SK-MEL-5 (cell line): ENCODE measurements at places on chromosomes 3 and 15. TPM values are rescaled to one million over a fixed set of nuclear protein-coding genes. Genes with fewer than 3 reads are reported as not detected.
A peak's percentile ranks its signal among the peaks of the same experiment; 100 is the strongest.

DNA sequence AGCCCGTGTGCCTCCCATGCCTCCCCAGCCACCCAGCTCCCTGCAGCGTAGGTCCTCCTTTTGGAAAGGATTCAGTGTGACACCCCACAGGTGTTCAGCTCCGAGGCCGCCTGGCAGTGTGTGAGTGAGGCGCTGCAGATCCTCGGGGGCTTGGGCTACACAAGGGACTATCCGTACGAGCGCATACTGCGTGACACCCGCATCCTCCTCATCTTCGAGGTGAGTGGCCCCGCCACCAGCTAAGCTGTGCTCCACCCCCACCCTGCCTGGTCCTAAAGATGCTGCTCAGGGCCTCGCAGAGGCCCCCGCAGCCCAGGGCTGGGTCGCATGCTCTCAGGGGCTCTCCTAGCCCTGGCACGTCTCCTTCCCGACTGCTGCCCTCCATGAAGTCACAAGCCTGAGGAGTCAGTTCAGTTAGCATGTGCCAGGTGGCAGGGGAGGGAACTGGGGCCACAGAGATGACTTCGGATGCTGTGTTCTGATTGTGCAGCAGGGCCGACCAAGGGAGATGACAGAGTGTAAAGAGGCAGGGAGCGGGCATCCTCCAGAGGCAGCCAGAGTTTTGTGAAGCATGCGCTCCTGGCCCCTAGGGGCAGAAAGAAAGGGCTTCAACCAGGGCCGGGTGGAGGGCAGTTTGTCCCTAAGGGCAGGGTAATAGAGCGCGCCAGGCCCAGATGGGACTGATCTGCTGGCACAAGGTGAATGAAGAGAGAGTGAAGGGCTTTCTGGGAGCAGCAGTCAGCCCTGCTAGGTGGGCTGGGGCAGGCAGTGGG lies 26.8 kb downstream of the ACAD9 start:
- no peak for DNase-seq

- no peak for DNase-seq
Observed at GRCh38 chr3:49606427-49606826, 52.1 kb downstream of the BSN start.

The EXOG gene
- total RNA-seq: 4.8 and 6.1 TPM in 2 replicates

DNA sequence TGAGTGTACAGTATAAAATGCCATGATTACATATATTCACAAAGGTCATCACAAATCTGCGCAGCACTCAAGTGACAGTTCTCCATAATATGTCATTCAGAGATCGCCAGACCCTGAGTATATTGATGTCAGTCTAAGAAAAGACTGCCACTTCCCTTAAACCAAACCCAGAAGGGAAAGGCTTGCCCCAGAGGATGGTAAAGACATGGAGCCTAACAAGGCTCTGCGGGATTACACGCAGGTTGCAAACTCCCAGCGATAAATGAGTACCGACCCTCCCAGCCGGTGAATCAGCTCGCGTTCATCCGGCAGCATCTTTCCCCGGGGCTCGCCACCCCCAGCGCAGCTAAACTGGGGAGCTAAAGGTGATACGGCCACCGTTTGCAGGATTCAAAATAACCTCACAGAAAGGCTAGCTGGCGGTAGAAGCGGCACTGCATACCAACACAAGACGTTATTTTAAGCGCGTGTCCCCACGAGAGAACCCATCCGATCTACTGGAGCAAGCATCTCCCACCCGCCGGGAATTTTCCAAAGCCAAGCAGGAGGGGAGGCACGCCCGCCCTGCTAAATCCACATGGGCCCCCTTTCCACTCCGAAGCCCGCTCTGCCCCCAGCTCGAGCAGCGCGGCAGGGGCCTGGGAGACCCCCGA lies 643 bp downstream of the MYO5A start:
- peak; percentile 41 for DNase-seq

DNA sequence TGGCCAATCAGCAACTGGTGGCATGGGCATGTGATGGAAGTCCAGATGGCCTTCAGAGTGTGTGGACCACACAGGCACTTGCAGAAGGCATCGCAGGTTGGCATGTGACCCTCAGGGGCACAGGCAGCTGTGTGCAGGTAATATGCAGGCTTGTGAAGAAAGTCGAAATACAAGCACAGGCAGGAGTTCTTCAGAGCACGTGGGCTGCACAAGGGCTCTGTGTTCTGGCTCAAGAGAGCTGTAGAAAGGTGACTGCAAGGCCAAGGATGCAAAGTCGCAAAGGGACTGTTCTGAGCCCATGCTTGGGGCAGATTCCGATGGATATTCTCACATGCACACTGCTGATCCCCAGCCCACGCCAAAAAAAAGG lies 8.3 kb downstream of the LRRC2 start:
- DNase-seq: no peak

The FEZF2 gene
- not detected in 2 replicates for total RNA-seq

The ABHD6 gene
- 38.2 and 43.5 TPM in 2 replicates for total RNA-seq

GRCh38 chr15:29003840-29004233 lies 118.1 kb downstream of the APBA2 start:
- DNase-seq: no peak

The UBA7 gene
- total RNA-seq: 1.8 and 4.1 TPM in 2 replicates

The ANKRD34C gene
- not detected in 2 replicates for total RNA-seq

- DNase-seq: no peak
Observed at GRCh38 chr15:74610302-74610951, 5.2 kb upstream of the CLK3 start.

DNA sequence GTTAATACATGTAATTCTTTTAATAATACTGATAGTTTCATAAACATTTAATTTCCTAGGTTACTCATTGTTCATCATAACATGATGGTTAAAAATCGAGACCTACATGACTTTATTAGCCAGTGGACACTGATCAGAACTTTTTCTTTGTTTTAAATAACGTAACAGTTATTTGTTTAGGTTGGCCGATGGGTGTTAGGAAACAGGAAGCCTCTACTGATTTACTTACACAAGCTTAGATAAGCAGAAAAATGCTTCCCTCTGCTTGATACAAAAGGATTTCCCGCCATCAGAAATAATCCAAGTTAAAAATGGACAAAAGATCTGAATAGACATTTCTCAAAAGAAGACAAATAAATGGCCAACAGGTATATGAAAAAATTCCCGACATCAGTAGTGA lies 16.6 kb upstream of the APH1B start:
- no peak for DNase-seq

- no peak for DNase-seq
Observed at GRCh38 chr15:89664441-89665350, 9.4 kb upstream of the KIF7 start.

DNA sequence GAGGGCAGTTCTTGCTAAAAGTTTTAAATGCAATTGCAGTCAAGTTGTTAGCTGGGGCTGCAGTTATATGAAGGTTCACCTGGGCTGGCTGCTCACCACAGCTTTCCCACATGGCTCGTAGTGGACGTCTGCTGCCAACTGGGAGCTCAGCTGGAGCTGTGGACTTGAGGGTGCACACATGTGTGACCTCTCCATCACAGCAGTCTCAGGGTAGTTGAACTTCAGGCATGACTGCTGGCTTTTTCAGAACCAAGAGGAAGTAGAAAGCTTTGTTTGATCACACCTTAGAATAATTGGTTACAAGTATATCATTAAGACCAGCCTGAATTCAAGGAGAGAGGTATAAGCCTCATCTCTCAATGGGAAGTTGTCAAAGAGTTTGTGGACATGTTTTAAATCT lies 74.1 kb downstream of the CHL1 start:
- DNase-seq: no peak

The MOBP gene
- total RNA-seq: not detected in 2 replicates

The MINAR1 gene
- 2.4 and 2.5 TPM in 2 replicates for total RNA-seq

DNA sequence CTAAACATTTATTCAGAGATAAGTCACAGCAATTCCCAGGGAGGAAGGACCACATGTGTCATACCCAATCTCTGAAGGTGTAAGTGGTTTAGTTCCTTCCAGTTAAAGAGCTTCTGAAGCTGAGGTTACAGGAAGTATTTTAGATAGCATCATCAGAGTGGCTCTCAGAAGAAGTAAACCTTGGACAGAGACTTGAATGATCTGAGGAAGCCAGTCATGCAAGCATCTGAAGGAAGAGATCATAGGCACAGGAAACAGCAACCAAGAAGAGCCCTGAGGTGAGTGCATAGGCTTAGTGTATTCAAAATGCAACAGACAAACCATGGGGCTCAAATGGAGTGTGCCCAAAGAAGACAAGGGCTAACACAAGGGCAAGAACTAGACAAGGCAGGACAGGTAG lies 210.3 kb downstream of the ULK4 start:
- DNase-seq: no peak

- no peak for DNase-seq
Observed at GRCh38 chr15:38217788-38218609, 34.6 kb upstream of the SPRED1 start.

The DHX30 gene
- 96.6 and 100 TPM in 2 replicates for total RNA-seq

DNA sequence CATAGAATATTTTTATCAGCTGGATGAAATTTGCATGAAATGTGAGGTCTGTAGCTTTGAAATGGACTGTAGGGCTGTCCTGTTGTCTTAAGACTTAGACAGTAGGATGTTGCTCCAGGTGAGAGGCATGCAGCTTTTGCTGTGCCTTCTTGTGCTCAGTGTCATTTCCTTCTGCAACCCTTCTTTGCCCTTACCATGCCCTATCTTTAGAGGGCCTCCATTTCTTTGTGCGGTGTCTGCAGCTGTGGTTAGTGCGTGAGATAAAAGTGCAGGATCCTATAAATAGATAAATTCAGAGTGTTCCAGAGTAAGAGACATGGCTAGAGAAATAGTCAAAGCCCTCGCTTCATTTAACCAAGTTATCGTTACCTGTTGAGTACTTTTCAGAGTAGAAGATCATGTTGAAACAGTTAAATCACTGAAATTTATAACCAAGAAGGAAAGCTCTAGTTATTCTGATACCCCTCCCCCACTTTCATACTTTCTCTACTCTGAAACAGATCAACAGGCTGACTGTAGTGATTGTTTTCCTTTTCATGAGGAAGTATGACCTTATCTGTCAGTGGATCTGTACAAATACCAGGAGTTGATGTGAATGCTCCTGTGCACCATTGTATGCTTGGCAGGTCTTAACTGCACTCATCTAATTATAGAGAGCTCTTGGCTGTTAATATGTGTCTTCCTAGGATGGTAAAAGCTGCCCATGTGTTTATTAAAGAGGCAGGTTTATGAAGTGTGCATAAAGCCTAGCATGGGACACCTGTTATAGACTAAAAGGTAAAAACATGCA lies 18.2 kb downstream of the EIF3J start:
- no peak for DNase-seq

The PPM1M gene
- total RNA-seq: 2.9 and 3.2 TPM in 2 replicates

DNA sequence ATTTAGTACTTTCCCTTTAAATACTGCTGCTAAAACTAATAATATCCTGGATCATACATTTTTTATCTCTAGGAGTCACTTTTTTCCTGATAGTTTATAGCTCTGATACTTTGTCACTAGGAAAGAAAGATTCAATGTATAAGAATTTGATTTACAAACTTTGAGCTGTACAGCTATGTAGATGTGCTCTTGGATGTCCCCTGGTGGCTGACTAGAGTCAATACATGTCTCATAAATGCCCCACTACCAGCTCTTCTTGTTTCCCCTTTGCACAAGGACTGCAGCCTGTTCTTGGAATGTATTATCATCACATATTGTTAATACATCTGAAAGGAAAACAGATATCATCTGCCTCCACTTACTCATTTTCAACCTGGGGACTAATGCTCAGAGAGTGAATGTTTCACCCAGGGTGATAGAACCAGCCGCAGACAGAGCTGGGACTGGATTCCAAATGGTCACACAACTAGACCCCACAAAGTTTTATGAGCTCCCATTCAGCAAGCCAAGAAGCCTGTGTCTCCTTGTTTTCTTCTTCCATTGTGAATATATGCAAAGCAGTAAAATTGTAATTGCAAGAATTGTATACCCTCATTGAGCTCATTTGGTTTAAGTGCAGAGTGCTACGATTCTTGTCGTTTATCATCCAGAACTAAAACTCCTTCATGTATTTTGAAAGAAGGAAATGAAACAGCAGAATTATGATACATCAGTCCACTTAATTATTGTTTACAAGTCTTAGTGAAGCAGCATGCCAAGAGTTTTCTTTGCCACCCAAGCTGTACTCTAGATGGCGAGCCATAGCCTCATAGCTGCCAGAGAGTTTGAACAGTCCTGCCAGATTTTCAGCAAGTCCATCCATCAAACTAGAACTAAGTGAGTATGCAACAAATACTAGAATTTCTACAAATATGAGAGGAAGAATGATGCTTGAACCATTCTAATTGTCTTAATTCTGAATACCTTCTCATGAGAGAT lies 261.6 kb upstream of the LMCD1 start:
- peak; percentile 72 for DNase-seq

DNA sequence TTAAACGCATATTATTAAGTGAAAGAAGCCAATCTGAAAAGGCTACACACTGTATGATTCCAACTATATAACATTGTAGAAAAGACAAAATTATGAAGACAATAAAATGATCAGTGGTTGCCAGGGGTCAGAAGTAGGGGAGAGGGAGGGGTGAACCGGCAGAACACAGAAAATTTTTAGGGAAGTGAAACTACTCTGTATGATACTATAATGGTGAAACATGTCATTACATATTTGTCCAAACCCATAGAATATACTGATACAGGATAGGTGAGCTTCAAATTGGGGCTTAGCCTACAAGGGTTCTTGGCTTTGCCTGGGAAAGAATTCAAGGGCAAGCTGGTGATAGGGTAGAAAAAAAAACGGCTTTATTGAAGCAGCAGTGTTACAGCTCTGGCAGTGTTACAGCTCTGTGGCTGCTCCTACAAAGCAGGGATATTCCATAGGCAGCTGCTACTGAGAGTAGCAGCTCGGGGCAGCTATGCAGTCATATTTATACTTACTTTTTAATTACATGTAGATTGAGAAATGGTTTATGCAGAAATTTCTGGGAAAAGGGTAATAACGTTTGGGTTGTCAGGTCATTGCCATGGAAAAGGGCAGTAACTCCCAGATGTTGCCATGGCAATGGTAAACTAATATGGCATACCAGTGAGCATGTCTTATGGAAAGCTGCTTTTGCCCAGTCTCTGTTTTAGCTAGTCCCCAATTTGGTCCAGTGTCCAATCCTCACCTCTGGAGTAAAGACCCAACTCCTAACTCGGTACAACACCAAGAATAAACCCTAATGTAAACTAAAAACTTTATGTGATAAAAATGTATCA lies 125.1 kb upstream of the SLC25A36 start:
- no peak for DNase-seq

The ITGA11 gene
- total RNA-seq: not detected in 2 replicates

The PIK3CB gene
- 33.6 and 36.6 TPM in 2 replicates for total RNA-seq

- no peak for DNase-seq
Observed at GRCh38 chr3:178117641-178118040, 418.6 kb upstream of the KCNMB2 start.

The BUB1B gene
- total RNA-seq: 34.6 and 36.9 TPM in 2 replicates

- peak; percentile 46 for DNase-seq
Observed at GRCh38 chr3:27939940-27940339, 217.8 kb upstream of the EOMES start.

The ALG1L2 gene
- total RNA-seq: not detected in 2 replicates

- no peak for DNase-seq
Observed at GRCh38 chr3:45330510-45331295, 57.7 kb upstream of the LARS2 start.

DNA sequence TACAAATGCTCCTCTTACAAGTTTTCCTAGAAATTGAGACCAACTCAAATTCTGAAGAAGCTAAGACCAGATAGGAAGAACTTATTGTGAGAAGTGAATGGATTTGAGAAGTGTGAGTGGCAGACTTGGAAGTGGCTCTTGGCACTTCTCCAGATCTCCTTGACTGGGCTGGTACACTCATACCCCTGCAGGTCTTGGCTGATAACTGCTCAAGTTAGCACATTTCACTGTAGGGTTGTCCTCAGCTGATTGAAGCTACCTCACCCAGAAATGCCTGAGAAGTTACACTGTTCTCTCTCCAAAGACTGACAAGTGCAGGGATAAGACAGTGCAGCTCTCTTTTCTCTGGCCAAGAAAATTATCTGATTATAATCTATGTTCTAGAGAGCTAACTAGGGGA lies 16.5 kb upstream of the CLDN1 start:
- DNase-seq: no peak

The PDCD7 gene
- 25.5 and 27.5 TPM in 2 replicates for total RNA-seq
